Suppressor macrophage treated with lipopolysaccharide for 4 hours (primary cell): ENCODE measurements at places on chromosomes 6 and 20.
A peak's percentile ranks its signal among the peaks of the same experiment; 100 is the strongest.

DNA sequence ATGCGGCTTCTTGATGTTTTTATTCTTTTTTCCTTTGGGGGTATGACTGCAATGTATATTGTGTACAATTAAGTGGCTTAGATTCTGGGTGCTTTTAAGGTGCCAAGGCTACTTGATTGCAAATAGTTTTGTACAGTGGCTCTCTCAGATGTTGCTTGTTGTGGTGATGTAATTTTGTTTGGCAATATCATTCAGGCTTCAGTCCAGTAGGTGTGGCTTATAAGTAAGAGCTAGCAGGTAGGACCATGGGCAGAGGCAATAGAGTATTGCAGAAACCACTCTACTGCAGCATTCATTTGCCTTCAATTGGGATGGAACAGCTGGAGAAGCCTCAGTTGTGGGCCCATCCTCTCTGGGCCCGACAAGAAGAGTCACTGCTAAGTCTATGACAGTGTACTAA, 407.9 kb upstream of the MAN1A1 start:
- DNase-seq: no peak

DNA sequence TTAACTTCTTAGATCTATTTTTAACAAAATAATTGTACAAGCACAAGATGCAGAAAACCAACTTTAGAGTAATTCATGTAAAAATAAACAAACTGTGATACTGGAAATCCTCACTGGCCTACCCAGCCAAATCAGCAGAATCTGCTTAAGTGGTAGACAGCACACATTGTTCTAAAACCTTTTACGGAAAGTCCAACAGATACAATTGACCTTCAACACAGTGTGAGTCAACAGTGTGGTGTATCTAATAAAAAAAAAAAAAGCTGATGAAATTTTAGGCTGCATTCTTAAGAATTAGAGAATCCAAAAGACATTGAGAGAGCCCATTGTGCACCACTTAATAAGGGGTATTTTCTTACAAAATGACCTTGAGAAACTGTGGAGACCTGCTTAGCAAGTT, 174.5 kb downstream of the COL21A1 start:
- DNase-seq: no peak

GRCh38 chr20:21083825-21084325, 22.3 kb downstream of the LINC00237 start:
- no peak for DNase-seq

DNA sequence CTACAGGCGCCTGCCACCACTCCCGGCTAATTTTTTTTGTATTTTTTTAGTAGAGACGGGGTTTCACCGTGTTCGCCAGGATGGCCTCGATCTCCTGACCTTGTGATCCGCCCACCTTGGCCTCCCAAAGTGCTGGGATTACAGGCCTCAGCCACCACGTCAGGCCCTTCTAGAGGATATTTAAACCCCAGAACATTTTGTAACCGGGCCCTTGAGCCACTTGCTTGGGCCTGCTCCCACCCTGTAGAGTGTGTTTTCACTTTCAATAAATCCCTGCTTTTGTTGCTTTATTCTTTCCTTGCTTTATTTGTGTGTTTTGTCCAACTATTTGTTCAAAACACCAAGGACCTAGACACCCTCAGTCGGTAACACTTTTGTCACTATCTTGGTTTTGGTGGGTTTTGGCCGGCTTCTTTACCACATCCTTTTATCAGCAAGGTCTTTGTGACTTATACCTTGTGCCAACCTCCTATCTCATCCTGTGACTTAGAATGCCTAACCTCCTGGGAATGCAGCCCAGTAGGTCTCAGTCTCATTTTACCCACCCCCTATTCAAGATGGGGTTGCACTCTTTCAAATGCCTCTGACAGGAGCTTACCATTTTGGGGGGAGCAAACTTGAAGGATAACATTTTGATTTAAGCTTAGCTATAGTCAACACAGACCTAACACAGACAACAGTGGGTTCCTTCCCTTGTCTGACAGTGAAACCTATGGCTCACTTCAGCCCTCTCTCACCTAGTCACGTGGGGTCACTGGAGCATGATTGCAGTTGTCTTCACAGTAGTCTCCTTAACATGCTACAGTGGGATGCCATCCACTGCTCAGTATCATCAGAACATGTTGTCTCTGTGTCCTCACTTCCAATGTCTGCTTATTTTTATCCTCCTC, 27.9 kb upstream of the KIF6 start:
- DNase-seq: no peak

DNA sequence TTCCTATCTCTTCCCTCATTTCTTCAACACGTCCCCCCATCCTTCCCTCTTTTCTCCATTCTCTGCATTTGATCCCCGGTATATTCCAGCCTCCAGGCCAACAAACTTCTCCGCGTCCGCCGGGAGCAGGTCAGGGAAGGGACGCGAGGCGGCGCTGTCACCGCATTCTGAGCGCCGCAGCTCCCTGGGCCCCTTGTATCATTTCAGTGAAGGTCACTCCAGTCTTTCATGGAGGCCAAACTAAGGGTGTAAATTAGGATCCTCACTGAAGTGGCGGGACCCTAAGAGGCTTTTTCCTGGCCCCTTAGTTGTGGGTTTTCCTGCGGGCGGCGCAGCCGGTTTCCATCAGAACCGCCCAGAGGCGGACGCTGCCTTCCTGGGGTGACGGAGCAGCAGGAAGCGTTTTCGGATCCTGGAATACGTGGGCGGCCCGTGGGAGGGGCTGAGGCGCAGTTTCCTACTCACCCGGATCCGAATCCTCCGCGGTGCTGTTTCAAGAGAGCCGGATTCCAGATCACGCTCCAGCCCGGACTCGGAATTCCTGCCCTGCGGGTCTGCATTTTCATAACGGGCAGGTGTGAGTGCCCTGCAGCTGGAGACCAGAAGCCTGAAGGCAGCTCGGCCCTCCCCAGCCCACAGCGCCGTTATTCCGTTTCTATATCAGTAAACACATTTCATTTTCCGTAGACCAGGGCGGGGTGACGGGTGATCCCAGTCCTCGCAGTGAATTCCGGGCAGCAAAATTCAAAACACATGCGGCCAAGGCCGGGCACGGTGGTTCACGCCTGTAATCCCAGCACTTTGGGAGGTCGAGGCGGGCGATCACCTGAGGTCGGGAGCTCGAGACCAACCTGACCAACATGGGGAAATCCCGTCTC, 3.6 kb upstream of the MICA start:
- peak; percentile 94 for DNase-seq

DNA sequence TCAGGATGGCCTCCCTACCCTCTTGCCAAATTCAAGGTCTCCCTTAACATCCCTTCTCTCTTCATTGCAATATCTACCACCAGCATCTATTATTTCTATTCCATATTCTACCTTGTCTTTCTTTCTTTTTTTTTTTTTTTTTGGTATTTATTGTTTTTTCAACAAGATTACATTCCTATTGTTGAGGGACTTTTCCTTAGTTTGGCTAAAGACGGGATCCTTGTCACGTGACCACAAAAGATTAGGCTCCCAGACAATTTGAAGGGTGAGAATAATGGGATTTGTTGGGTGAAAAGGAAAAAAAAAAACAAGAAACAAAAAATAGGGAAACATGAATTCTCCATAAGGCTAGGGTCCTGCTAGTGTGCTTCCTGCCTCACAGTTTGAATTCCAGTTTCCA, 124.3 kb upstream of the MCHR2 start:
- no peak for DNase-seq

DNA sequence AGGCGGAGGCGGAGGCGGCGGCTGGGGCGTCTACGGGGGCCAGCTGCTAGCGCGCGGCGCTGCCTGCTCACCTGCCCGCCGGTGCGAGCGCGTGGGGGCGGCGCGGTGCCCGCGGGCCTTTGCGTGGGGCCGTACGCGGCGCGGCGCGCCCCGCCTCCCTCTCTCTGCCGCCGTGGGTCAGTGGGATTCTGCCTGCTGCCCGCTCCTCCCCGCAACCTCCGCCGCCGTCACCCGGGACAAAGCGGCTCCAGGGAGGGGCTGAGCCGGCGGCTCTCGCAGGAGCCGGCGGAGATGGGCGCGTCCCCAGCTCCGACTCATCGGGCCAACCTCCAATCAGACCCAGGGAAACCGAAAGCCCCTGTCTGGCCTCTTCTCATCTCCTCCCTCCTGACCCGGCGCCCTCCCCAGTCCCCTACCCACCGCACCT, at the start of gene RCAN2:
Gene RCAN2 (minus strand): TSS at position 249 of the 427 bp plus-strand sequence.
- DNase-seq: peak; percentile 59
